Stimulated activated CD4-positive, alpha-beta T cell treated with anti-CD3 and anti-CD28 coated beads, Interleukin-2, amount 100 ng/mL, for 24 hours (primary cell): ENCODE measurements at places on chromosomes 4 and X.

DNA sequence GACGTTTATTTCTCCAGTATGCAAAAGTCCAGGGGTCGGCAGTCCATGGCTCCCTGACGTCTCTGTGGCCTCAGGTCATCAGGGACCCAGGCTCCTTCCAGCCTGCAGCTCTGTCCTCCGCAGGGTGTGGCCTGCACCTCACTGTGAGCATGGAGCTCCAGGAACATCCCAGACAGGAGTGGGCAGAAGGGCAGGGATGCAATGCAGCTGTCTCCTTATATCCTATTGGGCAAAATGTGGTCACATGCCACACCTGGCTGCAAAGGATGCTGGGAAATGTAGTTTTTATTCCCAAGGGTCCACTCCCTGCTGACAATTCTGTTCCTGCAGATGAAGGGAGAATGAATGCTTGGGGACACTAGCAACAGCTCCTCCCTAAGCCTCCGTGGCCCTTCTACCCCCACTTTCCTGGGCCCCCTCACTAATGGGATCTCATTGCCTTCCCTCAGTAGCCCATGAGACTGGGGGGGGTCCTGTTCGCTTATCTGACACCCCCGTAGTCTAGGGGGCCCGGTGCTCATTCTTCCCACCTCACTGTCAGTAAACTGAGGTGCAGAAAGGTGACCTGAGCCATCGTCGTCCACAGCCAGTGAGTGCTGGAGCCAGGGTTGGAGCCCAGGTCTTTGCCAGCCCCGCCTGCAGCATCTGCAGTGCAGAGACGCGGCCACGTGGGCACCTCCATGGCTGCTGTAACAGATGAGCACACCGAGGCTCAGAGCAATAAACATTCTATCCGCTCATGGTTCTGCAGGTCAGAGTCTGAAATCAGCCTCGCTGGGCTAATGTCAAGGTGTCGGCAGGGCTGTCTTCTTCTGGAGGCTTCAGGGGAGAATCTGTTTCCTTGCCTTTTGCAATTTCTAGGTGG lies 5.9 kb upstream of the GRPEL1 start:
- no peak for DNase-seq

DNA sequence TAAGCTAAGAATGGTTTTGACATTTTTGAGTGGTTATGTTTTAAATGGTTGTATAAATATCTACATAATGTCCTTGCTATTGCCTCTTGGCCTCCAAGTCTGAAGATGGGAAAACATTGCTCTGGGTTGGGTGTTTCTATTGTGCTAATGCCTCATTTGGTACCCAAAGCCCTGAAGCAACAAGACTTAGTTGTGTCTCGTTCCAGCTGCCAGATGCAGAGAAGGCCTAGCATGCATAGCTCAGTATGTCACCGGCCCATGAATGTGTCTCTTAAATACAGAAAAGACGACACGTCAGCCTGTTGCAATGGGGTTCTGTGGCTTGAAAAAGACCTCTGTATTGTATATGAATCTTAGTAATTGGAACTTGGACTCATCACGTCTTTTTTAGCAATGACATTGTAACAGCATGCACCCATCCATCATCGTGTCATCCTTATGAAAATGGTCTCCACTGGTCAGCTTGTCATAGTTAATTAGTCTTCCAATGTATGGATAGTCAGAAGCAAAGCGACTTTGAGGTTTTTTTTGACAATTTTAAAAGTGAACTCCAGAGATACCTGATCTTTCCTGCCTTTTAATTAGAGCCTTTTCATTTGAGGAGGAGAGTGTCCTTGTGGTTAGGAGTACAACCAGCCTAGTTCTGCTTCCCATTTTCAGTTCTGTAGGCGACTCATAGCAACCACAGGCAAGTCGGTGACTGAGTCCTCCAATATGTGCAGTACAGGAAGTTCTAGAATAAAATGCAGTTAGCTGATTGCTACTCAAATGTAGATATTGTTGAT lies 126.4 kb upstream of the GATB start:
- DNase-seq: no peak

GRCh38 chr4:86357608-86358007 lies 2.2 kb downstream of the MAPK10 start:
- DNase-seq: no peak

- DNase-seq: no peak
Observed at GRCh38 chr4:124018383-124019317, 622.1 kb downstream of the SPRY1 start.

DNA sequence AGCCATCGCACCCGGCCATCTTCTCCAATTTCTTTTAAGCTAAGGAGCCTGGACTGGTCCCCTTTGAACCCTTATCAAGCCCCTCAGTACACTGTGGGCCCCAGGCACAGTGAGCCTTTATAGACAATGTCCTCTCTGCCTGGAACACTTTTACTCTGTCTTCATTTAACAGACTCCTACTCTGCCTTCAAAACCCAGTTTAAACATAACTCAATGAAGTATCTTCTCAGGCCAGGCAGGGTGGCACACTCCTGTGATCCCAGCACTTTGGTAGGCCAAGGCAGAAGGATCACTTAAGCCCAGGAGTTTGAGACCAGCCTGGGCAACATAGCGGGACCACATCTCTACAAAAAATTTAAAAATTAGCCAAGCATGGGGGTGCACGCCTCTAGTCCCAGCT lies 27.5 kb upstream of the SMS start:
- DNase-seq: no peak

GRCh38 chr4:24701683-24702082 lies 93.7 kb upstream of the SOD3 start:
- no peak for DNase-seq

DNA sequence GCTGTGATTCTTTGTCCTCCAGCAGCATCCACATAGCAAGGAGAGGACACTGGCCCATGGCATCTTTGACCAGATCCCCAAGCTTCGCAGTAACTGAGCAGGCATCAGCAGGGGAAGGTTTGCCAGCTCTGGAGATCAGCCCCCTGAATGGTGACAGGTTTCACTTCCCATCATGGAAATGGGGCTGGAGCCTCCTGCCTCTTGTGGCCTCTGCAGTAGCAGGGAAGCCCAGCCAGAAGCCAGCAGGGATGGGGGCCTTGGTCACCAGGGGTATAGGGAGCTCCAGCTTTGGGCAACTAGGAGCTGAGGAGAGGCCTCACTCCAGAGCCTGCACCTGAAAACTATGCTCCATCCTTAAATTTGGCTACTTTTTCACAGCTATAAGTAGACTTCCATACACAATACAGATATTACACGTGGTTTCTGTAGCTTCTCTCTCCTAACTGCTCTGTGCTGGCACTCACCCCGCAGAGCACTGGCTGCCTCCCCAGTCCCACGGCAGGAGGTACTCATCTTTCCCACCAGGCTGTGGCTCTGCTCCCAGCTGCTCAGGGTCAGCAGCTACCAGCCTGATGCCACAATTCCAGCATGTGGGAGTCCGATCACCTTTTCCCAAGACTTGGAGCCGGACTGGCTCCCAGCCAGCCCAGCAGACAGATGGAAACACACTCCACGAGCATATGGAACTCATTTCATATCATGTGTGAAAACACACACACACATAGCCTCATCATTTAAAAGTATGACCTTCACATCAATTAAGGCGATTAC lies 2.8 kb downstream of the TMEM271 start:
- DNase-seq: no peak

DNA sequence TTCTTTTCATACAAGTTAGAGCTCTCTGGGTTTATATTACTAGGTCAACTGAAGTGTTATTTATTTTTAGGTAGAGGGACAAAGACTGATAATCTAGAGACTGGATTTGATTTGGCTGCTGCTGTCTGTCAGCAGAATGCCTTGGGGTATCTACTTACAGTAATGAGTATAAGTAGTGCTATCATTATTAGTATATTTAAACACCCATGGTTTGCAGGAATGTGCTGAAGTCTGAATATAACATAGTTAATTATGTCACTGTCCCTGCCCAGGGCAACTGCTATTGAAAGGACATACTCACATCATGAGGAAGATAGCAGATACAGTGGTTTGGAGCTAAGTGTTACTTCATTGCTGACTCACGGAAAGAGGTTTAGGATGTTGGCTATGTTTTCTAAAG lies 76.2 kb downstream of the PRRG1 start:
- no peak for DNase-seq

DNA sequence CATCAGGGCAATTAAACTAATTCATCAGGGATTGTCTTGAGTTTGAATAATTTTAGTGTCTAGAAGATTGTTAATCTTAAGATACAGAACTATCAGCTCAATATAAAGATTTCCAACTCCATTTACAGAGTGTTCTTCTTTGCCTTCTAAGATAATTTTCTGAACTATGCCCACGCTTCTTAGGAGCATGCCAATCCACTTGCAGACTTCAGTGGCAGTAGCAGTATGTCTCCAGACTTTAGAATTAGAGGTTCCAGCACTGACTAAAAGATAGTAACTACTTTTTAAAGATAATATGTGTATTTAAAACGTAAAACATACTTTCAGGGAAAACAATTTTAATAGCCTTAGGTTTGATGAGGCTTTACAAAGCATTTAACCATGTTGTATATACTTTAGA lies 34.2 kb upstream of the GALNT7 start:
- DNase-seq: no peak

DNA sequence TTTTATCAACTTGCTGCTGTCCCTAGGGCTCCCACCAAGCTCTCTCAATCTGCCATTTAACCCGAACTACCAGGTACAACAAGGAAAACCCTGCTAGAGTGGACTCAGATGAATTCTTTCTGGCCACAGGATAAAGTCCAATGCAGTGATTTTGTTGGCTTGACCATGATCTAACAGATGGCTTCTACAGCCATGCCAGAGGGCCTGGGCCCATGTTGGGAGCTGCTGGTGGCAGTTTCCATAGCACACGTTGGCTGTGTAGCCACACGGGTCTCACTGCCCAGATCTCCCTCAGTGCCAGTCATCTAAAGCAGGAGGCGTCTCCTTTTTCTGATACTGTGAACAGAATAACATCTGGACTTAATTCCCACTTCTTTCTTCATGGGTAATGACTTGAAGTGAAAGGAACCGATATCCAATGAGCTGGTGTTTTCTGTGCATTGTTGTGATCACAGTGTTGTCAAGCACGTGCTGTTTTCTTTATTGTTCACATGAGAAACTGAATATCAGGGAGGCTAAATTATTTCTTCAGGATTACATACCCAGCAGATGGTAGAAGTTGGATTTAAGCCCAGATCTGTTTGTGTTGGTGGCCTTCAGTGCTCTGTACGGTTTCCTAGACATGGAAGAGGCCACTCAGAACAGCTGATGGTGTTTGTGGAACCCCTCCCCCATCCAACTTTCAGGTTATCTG lies 85.2 kb upstream of the CLCN4 start:
- no peak for DNase-seq

- no peak for DNase-seq
Observed at GRCh38 chrX:114626323-114626722, 42.4 kb downstream of the HTR2C start.

DNA sequence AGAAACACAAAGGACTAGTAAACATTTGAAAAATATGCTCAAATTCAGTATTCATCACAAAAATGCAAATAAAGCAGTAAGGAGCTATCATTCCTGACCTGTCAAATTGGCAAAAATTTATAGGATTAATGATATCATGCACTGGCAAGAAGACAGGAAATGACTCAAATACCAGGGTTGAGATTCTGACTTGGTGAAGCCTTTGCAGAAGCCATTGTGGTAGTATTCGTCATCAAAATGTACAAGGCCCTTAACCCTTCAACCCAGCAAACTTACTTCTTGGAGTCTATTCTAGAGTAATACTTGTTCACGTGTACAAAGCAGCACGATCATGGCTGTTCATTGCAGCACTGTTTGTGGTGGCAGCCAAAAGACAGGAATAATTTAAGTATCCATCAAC lies 132.4 kb downstream of the ENOX2 start:
- no peak for DNase-seq

GRCh38 chr4:152099555-152099954 lies 338.7 kb upstream of the GATB start:
- DNase-seq: no peak

- peak; percentile 57 for DNase-seq
Observed at GRCh38 chrX:39427906-39428305, 626.6 kb downstream of the MID1IP1 start.

DNA sequence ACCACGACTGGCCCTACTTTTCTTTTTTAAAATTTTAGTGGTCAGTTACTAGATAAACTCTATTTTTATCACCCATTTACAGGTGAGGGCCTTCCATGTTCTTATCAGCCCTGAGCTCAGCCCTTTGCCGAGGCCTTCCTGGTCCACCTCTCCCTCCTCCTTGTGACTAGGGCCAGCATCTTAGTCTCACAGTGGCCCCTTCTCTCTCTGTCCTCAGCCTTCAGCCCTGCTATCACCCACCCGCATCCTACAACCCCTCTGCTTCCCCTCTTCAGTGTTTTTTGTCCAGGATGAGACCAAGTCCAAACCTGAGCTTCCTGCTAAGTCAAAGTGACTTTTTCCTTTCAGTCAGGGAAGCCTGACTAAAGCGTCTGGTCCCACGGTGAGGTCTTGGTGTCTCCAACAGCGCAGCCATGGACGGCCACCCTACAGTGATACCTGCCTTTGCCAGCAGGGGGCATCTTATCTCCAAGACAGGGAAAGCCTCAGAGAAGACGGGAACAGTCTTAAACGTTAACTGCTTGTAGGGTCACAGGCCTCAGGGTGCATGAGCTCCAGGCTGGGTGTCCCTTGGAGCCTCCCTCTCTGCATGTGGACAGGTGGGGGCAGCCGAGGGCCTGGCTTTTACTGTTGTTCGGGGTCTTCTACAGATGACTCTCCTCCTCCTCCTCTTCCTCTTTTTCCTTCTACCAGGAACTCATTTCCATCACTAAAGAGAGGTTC lies 11.7 kb upstream of the GAGE10 start:
- DNase-seq: peak; percentile 79

GRCh38 chrX:31508338-31508737 lies 436.5 kb upstream of the FTHL17 start:
- DNase-seq: no peak

DNA sequence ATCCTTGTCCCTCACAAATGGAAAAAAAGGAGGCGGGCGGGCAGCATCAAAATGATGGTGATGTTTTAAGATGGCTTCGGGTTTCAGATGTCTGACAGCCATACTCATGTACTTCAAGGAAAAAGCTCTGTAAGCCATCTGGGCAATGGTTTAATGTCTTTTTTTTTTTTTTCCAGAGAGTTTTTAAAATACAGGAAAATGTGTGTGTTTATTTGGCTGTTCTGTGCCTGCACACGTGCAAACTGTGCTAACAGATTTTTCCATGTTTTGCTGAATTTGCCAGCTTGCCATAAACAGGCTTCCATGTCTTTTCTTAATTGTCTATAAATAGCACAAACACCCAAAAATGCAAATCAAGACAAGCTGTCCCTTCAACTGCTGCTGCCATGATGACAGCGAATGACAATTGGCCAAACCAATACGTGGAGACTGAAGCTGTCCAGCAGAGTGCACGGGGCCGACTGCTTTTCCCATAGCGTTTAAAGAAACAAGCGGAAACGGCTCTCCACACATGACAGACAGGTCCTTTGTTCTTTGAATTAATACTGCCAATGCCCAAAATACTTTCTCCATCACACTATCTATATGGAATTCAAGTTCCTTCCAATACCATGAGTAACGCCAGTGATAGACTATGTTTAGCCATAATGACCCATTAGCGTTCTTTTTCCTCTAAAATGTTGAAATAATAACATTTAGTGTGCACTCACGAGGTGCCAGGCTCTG lies 35.7 kb downstream of the AFAP1 start:
- DNase-seq: no peak

- DNase-seq: peak; percentile 46
Observed at GRCh38 chrX:103343105-103343504, 13.1 kb downstream of the TCEAL7 start.

GRCh38 chrX:40085102-40085551 lies 12.6 kb downstream of the BCOR start:
- no peak for DNase-seq

GRCh38 chrX:64229154-64229553 lies 1.3 kb downstream of the ASB12 start:
- no peak for DNase-seq

- no peak for DNase-seq
Observed at GRCh38 chr4:31458813-31459212, 738.6 kb downstream of the PCDH7 start.

- no peak for DNase-seq
Observed at GRCh38 chrX:41198410-41198809, 113.2 kb downstream of the USP9X start.
